ENCODE measurements at places on chromosomes 11 and 22.

DNA sequence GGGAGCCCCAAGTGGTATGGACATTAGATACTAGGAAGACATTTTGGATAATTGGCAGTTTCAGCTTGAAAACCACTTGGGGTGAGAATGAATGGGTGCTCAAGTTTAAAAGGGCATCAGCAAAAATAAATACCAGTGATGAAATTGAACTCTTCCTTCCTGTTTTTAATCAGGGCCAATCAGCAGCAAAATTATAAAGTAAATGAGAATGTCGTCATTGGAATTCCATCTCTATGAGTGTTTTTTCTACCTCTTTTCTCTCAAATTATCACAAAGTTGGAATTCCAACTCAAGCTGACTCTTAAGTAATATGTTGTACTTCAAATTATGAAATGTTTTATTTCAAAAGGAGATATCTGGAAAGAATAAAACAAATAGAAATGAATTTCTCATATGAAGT lies 730.6 kb downstream of the METTL15 start:
- DNase-seq: no peak

DNA sequence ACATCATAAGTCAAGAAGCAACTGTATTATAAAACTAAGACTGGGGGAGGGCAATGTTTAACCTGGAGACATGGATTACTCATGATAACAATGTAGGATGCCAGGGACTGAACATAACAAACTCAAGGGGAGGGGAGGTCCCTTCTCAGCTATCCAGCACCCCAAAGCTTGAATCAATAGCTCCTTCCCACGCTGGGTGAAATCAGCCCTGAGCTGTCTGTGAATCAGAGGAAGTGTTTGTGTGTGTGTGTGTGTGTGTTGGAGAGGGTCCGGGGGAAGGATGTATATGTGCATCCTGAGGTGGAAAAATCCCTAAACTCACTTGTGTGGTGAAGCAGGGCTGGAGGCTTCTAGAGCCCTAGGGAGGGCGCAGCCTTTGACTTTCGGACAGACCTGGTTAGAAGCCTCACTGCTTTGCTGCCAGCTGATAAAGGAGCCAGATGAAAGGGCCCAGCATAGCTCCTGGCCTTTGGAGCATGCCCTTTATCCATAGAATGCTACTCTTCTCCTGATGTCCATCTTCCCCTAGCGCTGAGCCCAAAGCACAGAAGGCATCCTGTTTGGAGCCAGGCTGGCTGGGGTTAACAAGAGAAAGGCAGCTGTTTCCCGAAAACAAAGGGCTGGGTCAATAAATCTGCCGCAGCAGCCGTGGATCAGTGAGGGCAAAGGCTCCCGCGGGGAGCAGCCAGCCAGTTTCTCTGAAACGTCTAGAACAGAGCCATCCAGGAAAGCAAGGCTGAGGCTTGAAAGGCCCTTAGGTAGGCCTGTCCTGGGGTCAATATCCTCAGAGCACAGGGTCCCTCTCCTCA lies 35.8 kb downstream of the TNKS1BP1 start:
- DNase-seq: no peak

GRCh38 chr22:30564045-30564760 lies 10.3 kb downstream of the GAL3ST1 start:
- DNase-seq: no peak

DNA sequence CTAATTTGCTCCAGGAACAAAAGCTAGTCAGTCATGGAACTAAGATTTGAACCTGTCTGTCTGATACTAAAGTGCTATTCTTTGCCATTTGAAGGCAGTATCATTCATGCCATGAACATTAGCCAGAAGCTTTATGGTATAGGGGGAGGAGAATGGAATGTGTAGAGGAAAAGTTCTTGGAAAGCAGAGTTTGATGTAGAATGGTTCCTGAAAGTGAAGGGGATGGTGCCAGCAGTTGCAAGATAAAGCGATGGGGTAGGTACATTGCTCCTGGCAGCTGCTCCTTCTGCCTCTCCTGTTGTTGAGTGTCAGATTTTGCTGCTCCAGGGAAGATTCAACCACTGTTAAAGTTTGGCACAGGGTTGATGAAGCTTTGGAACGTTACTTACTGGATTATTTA lies 53.4 kb downstream of the ARHGAP42 start:
- DNase-seq: no peak

- DNase-seq: no peak
Observed at GRCh38 chr11:19187114-19187832, 14.5 kb downstream of the CSRP3 start.

DNA sequence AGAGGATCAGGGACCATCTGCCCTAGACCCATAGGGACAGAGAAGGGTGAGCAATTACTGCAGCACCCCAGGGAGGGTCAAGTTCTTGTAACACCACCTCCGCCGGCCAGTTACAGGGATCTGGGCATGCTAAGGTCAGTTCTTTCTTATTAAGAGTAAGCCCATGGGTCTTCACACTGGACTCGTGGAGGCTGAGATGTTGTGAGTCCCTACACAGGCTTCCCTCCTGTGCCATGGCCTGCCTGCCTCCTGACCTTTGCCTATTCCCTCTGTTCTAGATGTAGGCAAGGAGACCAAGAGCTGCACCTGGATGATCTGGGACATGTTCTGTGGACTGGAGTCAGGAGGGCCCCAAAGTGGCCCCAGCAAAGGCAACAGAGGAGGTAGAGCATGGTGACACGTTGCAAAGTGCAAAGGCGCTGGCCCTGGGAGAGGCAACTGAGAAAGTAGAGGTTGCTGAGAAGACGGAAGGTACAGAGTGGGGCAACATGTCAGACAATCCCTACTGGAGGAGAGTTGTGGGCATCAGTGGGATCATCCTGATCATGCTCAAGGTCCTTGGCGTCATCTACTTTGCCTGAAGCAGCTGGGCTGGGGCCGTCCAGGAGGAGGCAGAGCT lies 16.3 kb upstream of the GNAZ start:
- no peak for DNase-seq

- DNase-seq: no peak
Observed at GRCh38 chr11:27930946-27931345, 177.0 kb downstream of the KIF18A start.

GRCh38 chr11:117936973-117937372 lies 7.8 kb upstream of the TMPRSS13 start:
- no peak for DNase-seq

DNA sequence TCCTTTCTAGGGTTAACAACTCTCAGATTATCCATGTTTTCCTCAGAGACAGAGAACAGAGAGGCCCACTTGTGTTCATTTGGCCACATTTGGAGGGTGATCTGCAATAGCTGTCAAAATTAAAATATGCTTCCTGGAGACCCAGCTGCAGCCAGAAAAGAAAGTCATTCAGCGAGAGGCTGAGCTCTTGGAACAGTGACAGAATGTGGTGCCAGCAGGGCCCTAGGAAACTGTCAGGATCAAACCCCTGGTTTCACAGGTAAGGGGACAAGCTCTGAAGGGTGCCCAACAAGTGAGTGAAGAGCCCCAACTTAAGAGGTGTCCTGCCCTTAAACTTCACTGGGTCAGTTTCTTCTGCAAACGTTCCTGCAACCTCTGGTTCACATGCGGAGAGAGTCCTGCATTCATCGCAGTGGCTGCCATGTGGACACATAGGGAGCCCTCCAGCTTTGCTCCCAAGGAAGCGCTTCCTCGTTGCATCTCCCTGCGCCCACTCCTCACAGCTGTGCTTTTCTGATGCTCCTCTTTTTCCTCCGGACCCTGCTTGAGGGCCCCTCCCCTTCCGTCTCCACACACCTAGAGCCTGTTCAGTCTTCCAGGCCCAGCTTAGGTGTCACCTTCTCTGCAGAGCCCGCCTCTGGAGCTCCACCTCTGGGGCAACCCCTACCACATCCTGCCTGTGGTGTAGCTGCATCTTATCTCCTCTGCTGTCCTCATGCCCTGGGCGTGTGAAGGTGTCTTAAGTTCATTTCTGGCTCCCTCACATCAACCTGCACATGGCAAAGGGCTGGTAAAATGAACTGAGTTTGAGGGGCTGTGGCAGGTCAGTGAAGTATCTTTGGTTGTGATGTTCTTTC lies 3.9 kb downstream of the UCP3 start:
- no peak for DNase-seq

DNA sequence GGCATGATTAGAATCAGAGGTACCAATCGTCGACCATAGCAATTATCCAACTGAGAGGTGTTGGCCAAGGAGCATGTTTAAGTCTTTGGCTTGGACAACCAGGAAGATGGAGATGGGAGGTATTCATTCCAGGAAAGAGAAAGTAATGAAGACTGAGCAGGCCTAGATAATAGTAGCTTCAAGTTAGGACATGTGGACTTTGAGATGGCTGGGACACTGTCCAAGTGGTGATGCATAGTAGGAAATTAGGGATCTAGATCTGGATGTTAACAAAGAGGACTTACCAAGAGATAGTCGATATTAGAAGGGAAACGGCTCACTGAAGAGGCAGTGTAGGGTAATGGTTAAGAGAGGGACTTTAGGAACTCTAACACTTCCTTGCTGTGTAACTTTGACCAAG lies 266.7 kb downstream of the FAM76B start:
- DNase-seq: no peak

DNA sequence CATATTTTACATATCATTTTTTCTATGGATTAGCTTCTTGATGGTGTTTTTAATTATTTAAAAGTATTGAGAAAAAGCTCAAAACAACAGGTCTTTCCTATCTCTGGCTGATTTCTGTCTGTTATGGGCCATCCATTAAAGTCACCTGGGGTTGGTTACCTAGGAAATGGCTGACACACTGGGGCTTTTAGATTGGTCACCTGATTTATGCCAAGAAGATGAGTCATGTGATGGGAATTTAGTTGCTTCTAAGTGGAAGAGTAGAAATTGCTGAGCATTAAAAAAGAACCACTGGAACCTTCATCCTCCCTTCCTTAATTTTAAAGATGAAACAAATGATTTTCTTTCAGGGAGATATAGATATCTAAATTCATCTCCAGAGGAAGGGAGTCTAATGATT lies 48.8 kb upstream of the LARGE1 start:
- DNase-seq: no peak

DNA sequence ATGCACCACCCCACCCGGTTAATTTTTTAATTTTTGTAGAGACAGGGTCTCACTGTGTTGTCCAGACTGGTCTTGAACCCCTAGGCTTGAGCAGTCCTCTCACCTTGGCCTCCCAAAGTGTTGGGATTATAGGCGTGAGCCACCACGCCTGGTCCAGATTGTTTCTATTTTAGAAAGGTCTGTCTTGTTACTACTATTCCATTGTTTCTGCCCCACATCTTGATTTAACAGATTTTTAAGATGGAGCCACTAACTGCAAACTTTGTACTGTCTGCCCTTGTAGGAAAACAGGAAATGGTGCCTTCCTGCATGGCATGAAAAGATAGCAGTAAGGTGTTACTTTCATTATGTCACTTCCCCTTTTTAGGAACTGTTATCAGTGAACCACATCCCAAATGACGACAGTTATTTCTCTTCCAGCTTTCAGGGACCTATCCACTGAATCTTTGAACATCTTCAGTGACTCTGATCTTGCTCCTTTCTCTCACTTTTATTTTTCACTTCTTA lies 23.2 kb downstream of the TAF1D start:
- DNase-seq: no peak

- no peak for DNase-seq
Observed at GRCh38 chr11:104476454-104476853, 312.5 kb upstream of the PDGFD start.

GRCh38 chr11:113177671-113178070 lies 136.7 kb upstream of the TTC12 start:
- DNase-seq: no peak

DNA sequence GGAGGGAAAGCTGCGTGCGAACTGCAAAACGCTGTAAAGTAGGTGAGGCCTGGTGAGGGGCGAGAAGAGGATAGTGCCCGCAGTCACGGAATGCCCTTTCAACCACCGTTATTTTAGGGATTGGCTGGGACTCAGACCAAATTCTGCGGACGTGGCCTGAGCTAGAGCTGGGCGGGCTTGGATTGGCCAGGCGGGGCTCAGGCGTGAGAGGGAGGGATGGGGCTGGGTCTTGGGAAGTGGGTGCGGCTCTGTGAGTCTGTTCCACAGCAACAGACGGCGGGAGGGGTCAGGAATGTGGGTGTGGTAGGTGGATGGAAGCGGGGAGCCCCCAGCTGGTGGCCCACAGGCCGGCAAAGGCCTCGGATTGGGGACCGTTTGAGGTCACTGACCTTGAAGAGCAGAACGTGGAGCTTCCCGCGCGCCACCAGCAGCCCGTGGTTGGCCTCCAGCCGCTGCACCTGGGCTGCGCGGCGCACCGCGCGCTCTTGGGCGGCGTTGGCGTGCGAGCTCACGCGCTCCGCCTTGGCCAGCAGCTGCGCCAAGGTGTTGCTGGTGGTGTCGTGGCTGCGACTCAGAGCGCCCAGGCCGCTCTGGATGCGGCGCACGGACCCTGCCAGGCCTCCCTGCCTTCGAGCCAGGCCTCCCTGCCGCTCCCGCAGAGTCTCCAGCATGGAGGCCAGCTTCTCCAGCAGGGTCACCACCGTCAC lies 444 bp downstream of the CAVIN3 start:
- peak; percentile 64 for DNase-seq

GRCh38 chr11:125950696-125951651 lies 5.1 kb downstream of the VSIG10L2 start:
- no peak for DNase-seq

- no peak for DNase-seq
Observed at GRCh38 chr11:87180742-87181141, 143.0 kb downstream of the TMEM135 start.

DNA sequence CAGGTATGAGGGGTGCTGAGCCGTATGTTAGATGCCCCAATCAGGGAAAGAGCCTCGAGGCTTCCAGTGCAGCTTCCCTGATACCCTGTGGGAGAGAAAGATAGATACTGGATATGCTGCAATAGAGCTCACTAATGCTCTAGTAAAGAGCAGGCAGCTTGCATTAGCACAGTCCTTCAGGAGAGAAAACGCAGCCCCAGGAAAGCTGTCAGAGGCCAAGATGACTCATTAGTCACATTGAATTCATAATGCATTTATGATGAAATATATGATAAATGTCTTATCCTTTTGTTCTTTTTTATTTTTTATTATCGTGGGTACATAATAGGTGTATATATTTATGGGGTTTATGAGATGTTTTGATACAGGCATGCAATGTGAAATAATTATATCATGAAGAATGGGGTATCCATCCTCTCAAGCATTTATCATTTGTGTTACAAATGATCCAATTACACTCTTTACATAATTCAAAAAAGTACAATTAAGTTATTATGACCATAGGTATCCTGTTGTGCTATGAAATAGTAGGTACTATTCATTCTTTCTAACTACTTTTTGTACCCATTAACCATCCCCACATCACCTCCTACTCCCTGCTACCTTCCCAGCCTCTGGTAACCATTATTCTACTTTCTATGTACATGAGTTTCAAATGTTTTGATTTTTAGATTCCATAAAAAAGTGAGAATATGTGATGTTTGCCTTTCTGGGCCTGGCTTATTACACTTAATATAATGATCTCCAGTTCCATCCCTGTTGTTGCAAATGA lies 94.5 kb upstream of the TOP3B start:
- no peak for DNase-seq
